ENCODE measurements at places on chromosomes 4 and X.
A peak's percentile ranks its signal among the peaks of the same experiment; 100 is the strongest.

DNA sequence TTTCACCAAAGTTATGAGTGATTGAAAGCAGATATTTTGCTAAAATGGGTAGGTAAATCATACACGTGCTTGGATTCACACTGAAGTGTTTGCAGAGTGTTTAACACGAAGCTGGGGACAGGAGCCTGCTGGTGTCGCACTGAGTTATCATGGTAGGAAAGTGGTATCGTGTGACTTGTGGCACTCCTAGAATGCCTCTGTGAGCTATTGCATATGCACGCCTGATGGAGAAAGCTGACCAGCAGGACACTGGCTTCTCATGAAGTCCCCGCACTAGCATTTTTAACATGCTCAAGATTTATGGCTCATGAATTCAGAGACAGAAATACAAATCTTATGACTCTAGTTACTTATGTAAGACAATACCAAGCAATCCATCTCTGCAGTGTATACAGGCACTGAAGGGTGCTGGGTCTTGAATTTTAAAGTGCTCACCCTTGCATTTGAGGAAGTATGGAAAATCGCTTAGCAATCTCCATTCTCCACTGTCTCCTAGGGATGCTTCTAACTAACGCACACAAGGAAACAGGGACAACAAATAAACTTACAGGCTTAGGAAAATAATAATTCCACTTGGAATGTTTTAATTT, 19.8 kb downstream of the VCX3B start:
- no peak for DNase-seq

- no peak for DNase-seq
Measured at GRCh38 chr4:143189528-143189927, 4.8 kb downstream of the USP38 start.

- no peak for DNase-seq
Measured at GRCh38 chrX:21975812-21976211, 35.3 kb downstream of the SMS start.

GRCh38 chrX:124931241-124931640, 388.4 kb upstream of the TEX13C start:
- DNase-seq = no peak

GRCh38 chr4:149785696-149786431, 29.8 kb downstream of the IQCM start:
- DNase-seq = no peak

DNA sequence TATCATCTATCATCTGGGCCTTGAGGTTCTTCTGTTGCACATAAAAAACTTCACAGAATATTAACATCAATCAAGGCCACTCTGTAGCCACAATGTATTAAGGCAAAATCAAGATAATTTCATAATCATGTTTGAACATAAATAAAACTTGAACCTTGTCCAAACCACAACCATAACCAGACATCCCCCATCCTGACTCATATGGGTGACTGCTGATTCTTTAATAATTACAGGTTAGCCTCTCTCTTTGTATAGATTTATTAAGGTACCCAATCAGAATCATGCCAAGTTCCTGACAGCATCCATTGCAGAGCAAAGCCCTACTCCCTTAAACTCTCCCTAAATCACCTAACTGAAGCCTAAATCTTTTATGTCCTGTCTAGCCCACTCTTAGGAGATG, 16.7 kb upstream of the AREG start:
- DNase-seq = no peak

DNA sequence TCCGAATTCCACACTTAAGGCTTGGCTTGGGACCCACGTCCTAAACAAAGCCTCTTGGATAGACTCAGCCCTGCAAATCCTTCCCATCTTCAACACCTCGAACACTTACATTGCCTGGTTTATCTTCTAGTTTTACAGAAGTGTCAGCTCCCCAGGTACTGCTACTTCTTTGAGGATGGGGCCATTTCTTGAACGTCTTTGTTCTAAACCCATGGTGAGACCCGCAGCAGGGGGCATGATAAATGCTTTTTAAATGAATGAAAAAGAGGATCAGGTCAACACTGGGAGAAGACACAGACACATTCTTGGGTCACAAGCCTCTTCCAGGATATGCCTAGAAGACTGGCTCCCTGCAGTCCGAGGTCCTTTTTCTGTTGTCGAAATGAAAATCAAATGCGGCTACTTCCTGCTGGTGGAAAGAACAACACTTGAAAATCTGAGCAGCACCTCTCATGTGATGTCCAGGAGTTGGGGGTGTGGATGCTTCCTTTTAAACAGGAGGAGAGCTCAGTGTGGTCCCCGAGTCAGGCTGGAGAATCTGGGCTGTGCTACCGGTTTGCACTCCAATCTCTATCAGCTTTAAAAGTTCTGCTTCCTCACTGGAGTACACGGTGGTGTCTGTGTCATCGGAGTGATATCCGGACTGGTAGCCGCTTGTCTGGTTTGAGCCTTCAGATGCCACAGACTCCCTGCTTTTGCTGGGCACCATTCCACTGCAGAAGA, 45.8 kb downstream of the KDR start:
- no peak for DNase-seq

- no peak for DNase-seq
Measured at GRCh38 chr4:143241892-143242291, 57.2 kb downstream of the USP38 start.

- DNase-seq = no peak
Measured at GRCh38 chr4:90099812-90100211, 27.4 kb upstream of the CCSER1 start.

- peak; percentile 7 for DNase-seq
Measured at GRCh38 chr4:140372751-140373327, 607 bp upstream of the SCOC start.

Data from activated effector memory CD4-positive, alpha-beta T cell treated with Interleukin-2 at 50 U/mL for 16 hours (primary cell).